ENCODE measurements at places on chromosomes 16 and 17. TPM values are rescaled to one million over a fixed set of nuclear protein-coding genes. Genes with fewer than 3 reads are reported as not detected.

DNA sequence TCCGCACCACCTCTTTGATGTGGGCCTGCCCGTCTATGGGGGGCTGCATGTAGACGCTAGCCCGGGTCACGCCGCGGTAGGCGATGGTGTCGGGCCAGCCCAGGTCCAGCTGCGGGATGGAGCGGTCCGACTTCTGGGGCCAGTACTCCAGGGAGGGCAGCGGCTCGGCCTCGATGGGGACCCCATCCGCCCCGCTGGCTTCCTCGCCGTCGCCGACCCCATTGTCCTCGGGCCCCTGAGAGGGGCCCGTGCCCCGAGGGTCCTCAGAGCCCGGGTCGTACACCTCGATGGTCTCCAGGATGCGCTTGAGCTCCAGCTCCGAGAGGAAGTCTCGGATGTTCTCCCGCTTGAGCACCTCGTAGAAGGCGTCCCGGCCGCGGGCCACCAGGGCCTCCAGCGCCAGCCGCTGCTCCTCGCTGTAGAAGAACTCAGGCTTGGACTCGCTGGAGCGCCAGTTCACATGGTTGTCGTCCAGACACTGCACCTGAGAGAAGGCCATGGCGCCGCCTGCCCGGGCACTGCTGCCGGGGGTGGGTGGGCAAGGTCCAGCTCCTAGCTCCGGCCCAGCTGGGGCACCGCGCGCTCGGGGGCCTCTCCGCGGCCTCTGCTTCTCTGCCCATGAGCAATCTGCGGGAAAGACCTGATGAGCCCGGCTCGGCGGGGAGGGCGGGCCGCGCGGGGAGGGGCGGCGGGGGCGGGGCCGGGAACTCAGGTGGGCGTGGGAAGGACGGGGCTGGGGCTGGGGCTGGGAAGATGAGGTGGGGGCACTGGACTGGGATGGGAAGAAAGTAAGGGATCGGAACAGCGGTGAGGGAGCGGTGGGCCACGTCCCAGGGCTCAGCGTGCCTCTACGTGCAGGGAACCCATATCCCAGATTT is 782 bp downstream of the FAM83G start:
- DNase-seq: peak; percentile 87
- H3K27me3 ChIP-seq: no peaks in the 10 kb centered on the region
- peaks cover 33% of the 10 kb centered on the region for H3K4me1 ChIP-seq
- H3K4me3 ChIP-seq: peak overlapping the region; percentile 65

DNA sequence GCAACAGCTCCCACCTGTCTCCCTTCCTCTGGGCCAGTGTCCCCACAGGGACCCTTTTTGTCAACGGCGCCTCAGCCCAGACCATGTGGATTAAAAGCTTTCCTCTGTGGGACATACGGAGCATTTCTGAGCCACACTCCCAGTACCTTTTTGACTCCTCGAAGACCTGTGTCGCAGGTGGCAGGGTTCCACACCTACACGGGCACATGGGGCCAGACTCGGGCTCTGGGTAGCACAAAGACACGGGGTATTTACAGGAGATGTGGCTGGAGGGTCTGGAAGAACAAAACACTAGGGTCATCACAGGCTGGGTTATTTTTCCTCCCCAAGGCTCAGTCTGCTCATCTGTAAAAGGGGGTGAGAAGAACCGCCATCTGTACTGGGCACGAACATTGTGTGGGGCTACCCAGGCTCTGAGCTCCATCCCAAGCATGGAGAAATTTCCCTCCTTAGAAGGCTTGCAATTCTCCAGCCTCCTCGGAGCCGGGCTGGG is 32.5 kb upstream of the SNN start:
- DNase-seq: no peak
- H3K4me3 ChIP-seq: no peak overlapping the region
- H3K4me1 ChIP-seq: peaks cover 14% of the 10 kb centered on the region
- peaks cover 2% of the 10 kb centered on the region for H3K27me3 ChIP-seq
- no peaks in the 10 kb centered on the region for H3K36me3 ChIP-seq
- H3K27ac ChIP-seq: no peak overlapping the region

GRCh38 chr16:65222536-65222935 is 100.7 kb upstream of the CDH11 start:
- no peak overlapping the region for H3K27ac ChIP-seq
- no peaks in the 10 kb centered on the region for H3K27me3 ChIP-seq

DNA sequence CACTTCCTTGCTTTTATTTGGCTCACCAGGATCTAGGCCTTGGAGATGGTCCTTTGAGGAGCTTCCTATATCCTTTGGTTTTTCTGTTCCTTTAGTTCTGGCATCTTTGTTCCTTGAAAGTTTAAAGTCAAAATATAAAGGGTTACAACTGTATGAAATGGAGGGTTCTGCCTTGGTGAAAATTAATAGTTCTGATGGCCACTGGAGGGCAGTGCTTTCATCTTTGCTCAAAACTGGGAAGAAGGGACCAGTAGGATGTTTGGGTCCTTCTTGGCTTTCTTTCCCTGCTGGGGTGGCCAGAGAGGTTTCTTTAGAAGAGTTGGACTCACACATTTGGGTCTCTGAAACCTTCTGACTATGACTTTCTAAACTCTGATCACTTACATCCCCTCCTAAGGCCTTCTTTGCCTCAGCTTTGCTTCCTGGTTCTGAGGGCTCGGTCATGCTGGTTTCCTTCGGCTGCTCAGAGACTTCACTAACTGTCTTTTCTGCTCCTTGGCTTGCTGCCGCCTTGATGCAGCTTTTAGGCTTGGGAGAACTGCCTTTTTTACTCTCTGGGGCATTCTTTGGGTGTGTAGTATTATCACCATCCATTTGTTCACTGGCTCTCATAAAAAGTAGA is 10.9 kb upstream of the ITGA2B start:
- no peak overlapping the region for H3K4me3 ChIP-seq
- H3K27ac ChIP-seq: no peak overlapping the region
- H3K4me1 ChIP-seq: no peaks in the 10 kb centered on the region
- no peak for DNase-seq
- H3K27me3 ChIP-seq: no peaks in the 10 kb centered on the region

DNA sequence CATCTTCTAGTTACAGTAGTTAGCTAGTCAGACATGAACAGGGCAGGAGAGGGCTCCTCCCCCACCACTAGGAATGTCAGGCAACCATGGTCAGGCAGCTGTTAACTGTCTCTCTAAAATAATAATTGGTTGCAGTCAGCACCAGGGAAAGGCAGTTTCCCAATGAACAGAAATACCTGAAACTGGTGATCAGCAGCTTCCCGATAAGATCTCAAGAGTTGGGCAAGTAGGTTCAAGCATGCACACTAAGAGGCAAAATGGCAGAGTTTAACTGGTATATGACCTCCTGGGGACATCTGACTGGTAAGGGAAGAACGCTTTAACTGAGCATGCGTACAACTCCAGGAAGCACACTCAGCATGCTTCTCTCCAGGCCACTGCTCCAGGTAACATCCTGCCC is 12.6 kb upstream of the XYLT1 start:
- H3K36me3 ChIP-seq: no peaks in the 10 kb centered on the region
- peak overlapping the region; percentile 95 for H3K27ac ChIP-seq

DNA sequence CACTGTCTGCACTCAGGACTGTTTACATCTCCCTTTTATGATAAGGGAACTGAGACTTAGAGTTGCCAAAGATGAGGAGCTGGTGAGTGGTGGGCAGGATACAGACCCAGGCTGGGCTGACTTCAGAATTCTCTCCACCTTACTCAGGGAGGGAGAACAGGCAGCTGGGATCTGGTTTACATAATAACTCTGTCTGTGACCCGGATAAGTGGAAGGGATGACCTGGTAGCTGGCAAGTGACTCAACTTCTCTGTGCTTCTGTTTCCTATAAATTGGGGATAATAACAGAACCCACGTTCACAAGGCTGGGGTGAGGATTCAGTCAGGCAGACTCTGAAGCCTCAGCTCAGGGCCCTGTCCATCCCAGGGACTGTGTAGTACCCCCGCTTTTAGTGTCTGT is 2.6 kb downstream of the SNX20 start:
- H3K27ac ChIP-seq: no peak overlapping the region
- no peak overlapping the region for H3K4me3 ChIP-seq
- no peaks in the 10 kb centered on the region for H3K4me1 ChIP-seq
- no peaks in the 10 kb centered on the region for H3K36me3 ChIP-seq
- DNase-seq: no peak
- peaks cover 8% of the 10 kb centered on the region for H3K27me3 ChIP-seq

- no peak for DNase-seq
- no peaks in the 10 kb centered on the region for H3K36me3 ChIP-seq
- H3K4me3 ChIP-seq: no peak overlapping the region
- H3K27me3 ChIP-seq: no peaks in the 10 kb centered on the region
- no peaks in the 10 kb centered on the region for H3K4me1 ChIP-seq
Observed at GRCh38 chr16:27379919-27380318, 22.1 kb upstream of the IL21R start.

RASD1 gene
- 20.0 TPM for polyA plus RNA-seq

GRCh38 chr17:77372444-77373298 is 231.9 kb downstream of the SEC14L1 start:
- peaks cover 62% of the 10 kb centered on the region for H3K4me1 ChIP-seq
- no peaks in the 10 kb centered on the region for H3K27me3 ChIP-seq
- H3K4me3 ChIP-seq: peak overlapping the region; percentile 56
- peak; percentile 69 for DNase-seq

DNA sequence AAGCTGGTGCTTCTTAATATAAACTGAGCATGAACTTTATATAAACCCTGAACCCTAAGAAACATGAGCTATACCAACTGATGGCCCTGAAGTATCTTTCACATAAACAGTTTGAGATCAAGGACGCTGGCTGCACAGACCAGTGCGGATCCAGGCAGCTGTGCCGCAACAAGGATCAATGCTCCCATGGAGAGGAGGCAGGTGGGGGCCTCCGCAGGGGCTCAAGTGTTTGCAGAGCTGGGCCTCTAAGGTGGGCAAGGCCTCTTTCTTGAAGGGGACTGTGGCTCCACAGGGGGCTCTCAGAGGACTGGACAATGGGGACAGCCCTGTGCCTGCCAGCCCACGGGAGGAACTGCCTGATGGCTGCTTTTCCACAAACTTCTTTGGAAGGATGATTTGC is 46.0 kb downstream of the NDEL1 start:
- H3K4me3 ChIP-seq: no peak overlapping the region
- DNase-seq: no peak
- no peaks in the 10 kb centered on the region for H3K27me3 ChIP-seq
- H3K4me1 ChIP-seq: peaks cover 9% of the 10 kb centered on the region

DNA sequence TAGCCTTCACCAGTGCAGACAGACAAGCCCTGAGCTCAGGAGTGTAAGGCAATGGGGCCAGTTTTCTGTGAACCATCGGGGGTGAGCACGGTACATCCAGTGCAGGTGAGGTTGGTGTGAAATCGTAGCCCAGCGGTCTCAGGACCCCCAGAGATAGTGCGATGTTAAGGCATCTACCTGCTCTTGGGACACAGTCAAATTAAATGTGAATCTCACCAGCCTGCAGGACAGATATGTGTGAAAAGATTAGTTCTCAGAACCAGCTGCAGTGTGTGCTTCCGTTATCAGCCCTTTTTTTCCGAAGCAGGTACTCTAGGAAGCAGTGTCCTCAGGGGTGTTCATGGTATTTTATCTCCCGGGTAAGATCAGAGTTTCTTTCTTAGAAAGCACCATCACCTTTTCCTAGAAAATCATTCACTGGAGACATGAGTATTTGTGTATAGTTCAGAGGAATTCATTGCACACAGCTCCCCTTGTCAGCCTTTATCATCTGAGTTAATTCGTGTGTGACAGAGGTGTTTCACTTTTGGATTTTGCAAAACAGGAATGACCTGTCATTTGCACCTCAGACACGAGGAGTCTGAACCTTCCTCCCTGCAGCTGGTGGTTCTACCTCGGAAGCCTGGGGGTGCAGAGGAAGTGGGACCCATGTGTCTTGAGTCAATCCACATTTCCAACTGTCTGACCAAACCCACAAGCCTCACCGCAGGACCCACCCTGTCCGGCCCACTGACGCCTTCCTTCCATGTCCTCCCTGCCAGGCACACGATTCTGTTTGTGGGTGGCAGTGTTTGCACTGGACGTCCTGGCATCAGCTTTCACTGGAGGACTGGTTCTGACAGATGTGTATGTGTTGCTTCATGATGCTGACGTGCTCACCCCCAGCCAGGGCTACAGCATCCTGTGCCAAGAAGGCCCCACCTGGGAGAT is 107.8 kb downstream of the CLEC16A start:
- H3K36me3 ChIP-seq: peaks cover 38% of the 10 kb centered on the region
- H3K4me3 ChIP-seq: no peak overlapping the region
- H3K27ac ChIP-seq: no peak overlapping the region
- no peaks in the 10 kb centered on the region for H3K27me3 ChIP-seq
- no peak for DNase-seq

DNA sequence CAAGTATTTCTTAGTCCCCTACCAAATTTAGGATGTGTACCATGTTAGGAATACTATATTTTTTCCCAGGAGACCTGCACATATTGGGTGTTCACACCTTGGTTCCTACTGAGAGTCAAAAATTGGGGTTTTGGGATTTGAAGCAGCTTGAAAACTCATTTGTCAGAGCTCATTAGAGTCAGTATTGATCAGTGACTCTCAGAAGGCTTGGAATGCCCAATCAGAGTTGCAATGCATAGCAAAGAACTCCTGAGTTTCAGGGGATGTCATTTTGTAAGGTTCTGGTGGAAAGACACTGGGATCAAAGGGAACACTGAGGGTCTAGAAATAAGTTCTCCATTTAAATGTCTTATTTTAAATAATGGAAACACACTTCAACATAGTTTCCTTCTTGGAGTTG is 5.1 kb downstream of the HLF start:
- no peaks in the 10 kb centered on the region for H3K4me1 ChIP-seq
- peaks cover 47% of the 10 kb centered on the region for H3K27me3 ChIP-seq
